ENCODE measurements at places on chromosomes 11 and 22.

- no peak for DNase-seq
Measured at GRCh38 chr22:29385151-29385704, 3.1 kb downstream of the AP1B1 start.

GRCh38 chr22:24938741-24939341, 7.7 kb downstream of the LHFPL7 start:
- peak; percentile 46 for DNase-seq

- DNase-seq: no peak
Measured at GRCh38 chr11:111967649-111968048, 30.5 kb downstream of the DIXDC1 start.

GRCh38 chr22:32354360-32355351, 3.0 kb upstream of the RFPL3 start:
- DNase-seq: peak; percentile 45

DNA sequence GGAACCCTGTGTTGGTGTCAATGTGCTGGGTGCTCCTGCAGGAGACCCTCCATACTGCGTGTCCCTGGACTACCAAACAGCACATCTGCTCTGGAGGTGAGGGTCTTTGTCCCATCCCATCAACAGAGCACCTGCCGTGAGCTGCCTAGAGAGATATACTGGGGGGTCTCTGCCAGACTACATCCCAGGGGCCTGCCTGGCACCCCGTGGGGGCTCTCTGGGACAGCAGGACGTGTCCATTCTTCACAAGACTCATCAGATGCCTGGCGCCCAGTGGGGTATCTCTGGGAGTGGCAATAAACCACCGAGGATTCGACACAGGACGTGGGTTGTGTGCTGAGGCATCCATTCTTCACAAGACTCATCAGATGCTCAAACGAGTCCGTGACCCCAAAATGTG, 42.7 kb downstream of the SHANK2 start:
- DNase-seq: no peak

DNA sequence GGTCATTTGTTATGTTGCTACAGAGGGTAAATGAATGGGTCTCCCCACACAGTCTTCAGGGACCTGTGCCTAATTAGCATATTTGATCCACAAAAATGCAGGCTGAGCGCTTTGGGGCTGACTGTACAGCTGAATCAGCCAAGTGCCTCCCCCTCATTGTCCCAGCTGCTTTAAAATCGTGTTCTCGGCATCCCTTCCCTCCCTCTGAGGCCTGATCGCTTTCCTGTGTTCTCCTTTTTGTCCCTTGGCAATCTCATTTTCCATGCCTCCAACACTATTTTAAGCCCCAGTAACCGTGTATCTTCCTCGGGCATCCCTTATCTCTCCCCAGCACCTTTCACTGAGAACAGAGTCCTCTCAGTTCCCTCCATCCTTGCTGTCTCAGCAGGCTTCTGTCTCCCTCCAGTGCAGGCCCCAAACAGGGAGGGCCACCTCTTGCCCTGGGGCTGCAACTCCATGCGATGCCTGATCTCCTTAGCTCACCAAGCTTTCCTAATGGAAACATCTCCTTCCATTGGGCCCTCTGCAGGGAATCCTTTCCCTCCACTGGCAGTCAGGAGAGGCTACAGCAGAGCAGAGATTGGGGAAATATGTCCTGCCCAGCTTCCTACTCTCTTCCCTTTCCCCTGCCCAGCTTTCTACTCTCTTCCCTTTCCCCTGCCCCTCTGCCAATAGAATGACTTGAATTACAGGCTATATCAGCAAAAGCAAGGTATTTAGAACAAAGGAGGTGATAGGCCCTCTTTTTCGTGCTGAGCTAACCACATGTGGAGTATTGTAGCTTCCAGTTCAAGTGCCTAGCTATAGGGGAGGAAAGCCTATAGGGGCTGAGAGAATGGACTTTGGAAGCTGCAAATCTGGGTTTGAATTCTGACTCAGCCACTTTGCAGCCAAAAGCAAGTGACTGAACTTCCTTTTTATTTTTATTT, 13.8 kb downstream of the UQCR10 start:
- peak; percentile 58 for DNase-seq
